ENCODE measurements at places on chromosomes 3 and 15. TPM values are rescaled to one million over a fixed set of nuclear protein-coding genes. Genes with fewer than 3 reads are reported as not detected.
A peak's percentile ranks its signal among the peaks of the same experiment; 100 is the strongest.

- DNase-seq: no peak
Observed at GRCh38 chr15:66170042-66170441, 83.5 kb downstream of the MEGF11 start.

DNA sequence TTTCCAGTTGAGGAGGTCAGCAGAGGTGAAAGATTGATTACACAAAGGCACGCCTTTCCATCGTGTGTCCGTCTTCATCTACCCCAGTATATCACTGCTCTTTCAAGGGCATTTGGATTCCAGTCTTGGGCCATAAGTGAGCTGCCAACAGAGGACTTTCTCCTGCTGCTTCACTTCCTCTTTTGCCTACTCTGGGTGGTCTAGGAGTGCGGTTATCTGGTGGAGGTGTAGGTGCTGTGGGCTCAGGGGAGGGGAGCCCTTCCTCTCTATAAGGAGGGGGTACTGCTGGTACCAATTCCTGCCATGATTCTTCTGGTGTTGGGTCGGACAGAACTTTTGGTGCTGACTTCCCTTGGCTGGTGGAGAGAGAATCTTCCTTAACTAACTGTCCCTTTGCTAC is 83.1 kb upstream of the VEPH1 start:
- DNase-seq: no peak

DNA sequence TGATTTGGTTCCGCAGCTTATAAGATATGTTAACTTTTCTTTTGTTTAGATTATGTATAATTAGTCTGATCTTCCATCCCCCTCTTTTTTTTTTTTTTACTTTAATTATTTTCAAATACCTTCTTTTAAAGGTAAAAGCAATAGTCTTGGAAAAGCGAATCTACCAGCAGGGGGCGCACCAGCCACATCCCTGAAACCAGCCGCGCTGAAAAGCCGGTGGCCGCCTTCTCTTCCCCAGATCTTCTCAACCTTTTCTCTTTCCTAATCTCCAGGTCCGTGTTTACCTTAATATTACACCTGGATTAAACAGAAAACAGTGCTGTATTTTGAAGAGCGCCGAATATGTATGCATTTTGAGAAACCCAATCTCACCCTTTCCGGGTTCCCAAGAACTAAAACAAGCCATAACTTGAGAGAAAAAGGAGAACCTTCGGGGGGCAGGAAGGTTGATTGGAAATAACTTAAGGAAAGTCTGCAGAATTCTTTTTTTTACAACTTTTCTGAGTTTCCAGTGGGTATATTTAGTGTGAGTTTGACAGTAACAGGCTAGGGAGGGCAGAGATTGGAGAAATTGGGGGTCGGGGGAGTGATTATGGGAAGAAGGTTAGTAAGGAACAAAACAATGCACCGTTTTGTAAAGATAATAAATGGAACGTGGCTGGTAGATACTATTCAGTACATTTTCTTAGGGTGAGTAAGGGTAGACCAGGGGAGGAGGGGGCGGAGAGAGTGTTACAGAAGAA is 2.0 kb upstream of the SOX2 start:
- DNase-seq: peak; percentile 60

- no peak for DNase-seq
Observed at GRCh38 chr15:32943711-32944110, 225.9 kb downstream of the GREM1 start.

- DNase-seq: no peak
Observed at GRCh38 chr3:138408751-138409570, 25.5 kb upstream of the ESYT3 start.

GRCh38 chr3:119418641-119419040 is 44.8 kb downstream of the TMEM39A start:
- DNase-seq: peak; percentile 21

DNA sequence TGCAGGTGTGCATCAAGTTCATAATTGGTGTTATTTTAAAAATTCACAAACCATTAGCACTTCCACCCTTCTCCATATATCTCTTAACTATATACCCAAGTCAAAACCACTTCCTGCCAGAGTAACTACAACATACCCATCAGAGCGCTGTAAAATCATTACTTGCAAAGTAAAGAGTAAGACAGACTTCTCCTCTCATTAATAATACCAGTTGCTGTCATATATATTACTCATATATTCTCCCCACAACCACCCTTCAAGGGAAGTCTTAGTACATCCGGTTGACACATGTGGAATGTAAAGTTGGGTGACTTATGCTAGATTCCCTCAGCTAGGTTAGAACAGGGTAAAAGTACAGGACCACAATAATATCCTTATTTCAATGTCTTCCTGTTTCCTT is 5.6 kb downstream of the TERC start:
- no peak for DNase-seq

DNA sequence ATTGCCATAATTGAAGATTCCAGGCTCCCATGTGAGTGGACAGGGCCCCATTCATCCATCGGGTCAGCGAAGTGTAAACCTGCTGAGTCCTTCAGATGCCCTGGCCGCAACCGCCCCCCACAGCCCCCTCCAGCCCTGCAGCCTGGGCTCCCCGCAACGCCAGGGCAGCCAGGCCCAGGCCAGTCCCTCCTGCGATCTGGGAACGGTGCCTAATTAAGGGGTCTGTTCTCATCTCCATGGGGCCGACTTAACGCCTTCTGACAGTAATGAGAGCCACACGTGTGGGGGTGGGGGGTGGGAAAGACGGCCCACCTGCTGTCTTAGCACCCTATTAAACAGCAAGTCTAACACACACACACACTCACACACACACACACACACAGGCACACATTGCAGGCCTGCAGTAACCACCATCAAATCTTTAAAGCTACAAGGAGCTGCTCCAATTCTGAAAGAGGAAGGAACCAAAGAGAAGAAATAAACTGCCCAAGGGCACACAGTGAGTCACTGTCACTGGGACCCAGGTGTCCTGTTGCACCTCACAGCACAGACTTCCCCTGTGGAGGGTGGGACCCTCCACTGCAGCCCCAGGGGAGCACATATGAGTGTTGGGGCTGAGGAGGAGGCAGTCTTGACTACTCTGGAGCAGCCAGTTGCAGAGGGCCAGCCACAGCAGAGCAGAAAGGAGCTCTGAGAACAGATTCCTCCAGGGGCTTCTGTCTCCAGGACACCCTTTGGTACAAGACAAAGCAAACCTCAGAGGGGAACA is 31.8 kb upstream of the HES1 start:
- DNase-seq: no peak

DNA sequence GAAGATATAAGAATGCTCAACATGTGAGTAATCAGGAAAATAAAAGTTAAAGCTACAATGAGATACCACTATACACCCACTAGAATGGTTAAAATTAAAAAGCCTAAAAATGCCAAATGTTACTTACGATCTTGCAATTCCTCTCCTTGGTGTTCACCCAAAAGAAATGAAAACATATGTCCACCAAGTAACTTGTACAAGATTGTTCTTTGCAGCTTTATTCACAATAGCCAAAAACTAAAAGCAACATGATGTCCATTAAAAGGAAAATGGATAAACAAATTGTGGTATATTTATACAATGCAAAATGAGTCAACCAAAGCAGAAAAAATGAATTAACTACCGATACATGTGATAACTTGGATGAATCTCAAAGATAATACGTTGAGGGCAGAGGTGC is 301.6 kb upstream of the THBS1 start:
- DNase-seq: no peak

GRCh38 chr3:56616478-56617006 is 59.6 kb downstream of the CCDC66 start:
- no peak for DNase-seq

DNA sequence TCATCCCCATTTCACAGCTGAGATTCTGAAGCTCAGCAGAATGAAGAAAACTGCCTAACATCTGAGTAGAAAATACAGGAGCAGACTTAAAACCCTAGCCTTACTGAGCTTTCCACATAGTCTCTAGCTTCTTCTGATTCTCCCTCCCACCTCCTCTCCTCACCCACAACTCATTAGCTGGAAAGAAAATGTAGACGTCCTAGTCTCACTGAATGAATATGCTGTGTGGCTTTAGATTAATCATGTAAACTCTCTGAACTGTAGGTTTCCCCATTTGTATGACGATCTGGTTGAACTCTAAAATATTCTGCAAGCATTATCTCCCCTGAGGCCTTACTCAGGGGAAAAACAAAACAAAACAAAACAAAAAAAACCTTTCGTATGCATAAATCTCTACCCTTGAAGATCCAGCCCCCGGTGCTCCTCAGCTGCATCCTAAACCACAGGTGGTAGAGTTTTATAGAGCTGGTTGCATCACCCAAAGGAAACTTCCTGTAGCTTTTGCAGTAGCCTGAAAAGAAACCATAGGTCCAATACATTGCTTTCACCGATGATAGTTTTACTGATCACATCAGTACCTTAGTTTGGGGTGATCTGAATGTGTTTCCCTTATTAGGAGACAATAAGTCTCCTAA is 40.6 kb downstream of the FOXB1 start:
- peak; percentile 20 for DNase-seq

GRCh38 chr3:165233501-165234195 is 37.5 kb upstream of the SLITRK3 start:
- DNase-seq: no peak

DNA sequence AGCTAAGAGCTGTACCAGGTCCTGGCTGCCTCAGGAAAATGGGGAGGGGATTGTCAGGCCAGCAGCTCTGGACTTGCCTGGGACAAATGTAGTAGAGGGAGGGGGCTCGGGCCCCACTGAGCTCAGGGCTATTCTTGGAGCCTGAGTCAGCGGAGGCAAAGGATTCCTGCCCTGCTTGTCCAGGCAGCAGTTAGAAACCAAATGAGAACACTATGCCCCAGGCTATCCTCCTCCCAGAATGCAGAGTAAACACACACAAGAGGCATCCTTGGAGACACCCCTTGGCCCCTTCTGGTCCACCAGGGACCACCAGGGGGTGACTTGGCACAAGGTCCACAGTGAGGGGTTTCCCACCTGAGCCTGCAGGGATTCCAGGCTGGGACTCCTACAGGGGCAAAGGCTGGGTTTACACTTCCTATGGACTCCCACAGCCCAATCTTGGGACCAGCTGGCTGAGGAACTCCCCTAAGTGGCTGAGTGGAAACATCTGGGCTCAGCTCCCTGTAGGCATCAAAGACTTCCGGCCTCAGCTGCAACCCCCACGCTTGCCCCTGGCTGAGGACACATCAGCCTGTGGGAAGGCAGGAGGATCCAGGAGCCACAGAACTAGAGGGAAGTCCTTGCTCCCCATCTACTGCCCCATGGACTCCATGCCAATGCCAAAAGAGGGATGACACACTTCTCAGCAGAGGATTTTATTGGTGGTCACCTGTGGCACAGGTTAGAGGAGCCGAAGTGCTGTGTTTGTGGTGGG is 3.4 kb upstream of the COL7A1 start:
- DNase-seq: peak; percentile 90

- DNase-seq: no peak
Observed at GRCh38 chr3:184801241-184801785, 10.7 kb upstream of the VPS8 start.

DNA sequence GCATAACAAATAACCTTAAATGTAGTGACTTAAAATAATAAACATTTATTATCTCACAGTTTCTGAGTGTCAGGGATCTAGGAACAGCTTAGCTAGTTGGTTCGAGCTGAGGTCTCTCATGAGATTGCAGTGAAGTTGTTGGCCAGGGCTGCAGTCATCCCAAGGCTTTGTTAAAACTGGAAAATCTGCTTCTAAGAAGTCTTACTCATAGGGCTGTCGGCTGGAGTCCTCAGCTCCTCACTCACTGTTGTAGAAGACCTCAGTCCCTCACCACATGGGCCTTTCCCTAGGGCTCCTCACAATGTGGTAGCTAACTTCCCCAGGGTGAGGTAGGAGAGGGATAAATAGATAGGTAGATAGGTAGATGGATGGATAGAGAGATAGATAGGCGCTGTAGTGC is 20.8 kb upstream of the SLC7A14 start:
- no peak for DNase-seq

DNA sequence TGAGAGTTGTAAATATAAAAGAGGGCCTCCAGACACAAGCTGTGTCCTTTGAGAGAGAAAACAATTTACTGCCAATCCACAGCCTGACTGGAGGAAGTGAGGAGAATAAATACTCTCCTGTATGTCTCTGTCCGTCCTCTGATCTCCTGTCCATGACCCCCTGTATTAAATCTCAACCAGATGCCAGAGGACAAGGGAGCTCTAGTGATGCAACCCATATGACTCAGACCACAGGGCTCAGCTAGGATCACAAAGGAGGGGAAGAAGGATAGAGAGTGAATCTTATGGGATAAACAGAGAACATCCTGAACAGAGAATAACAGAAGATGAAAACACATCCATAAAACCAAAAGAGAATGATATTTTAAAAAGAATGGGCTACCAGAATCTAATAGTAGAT is 482.6 kb downstream of the PLOD2 start:
- no peak for DNase-seq

GRCh38 chr3:45009868-45010267 is 16.2 kb upstream of the CLEC3B start:
- DNase-seq: no peak

DNA sequence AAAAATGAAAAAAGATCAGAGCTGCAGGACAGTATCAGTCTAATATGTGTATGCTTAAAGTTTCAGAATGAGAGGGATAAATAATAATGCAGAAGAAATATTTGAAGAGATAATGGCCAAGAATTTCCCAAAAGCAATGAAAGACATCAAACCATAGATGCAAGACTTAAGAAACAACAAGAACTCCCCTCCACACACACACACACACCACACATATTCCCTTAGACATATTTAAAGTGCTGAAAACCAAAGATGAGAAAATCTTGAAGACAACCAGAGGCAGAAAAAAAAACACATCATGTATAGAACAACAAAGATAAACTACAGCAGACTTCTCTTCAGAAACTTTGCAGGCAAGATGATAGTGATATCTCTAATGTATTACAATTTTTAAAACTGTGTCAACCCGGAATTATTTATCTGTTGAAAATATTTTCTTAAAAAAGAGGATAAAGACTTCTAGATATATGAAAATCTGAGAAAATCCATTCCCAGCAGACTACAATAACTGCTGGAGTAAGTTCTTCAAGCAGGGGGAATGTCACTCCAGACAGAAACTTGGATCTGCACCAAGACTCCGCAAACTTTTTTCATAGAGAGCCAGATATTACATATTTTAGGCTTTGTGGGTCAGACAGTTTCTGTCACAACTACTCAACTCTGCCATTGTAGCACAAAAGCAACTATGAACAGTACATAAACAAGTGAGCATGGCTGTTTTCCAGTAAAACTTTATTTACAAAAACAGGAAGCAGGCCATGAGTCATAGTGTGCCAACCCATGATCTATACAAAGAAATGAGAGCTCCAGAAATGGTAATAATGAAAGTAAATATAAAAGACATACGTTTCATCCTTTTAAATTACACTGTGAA is 223.4 kb upstream of the CGNL1 start:
- peak; percentile 9 for DNase-seq

- DNase-seq: no peak
Observed at GRCh38 chr3:68176600-68176999, 522.2 kb upstream of the SUCLG2 start.

GRCh38 chr15:38012894-38013293 is 78.5 kb downstream of the TMCO5A start:
- no peak for DNase-seq

CHL1 gene
- total RNA-seq: 14.3 TPM

GADL1 gene
- not detected for total RNA-seq

ARHGEF3 gene
- 3.8 TPM for total RNA-seq

FETUB gene
- total RNA-seq: not detected

ATP13A5 gene
- 0.04 TPM for total RNA-seq
